ENCODE measurements at places on chromosomes 3 and 15.

- DNase-seq, result no peak
Observed at GRCh38 chr3:178634975-178635374, 98.7 kb downstream of the KCNMB2 start.

DNA sequence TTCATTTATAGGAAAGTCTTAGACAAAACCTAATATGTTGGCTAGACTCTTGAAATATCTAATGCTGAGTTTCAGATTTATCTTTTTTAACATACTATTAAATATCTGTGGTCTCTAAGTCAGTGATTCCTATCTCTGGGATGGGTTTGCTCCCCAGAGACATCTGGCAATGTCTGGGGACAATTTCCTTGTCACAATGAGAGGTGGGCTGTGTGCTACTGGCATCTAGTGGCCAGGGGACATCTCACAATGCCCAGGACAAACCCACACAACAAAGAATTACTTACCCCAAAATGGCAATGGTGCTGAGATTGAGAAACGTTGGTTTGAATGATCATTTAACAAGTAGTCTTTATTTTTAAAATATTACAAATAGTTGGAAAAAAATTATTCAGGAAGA is 602.1 kb downstream of the MAGI1 start:
- peak; percentile 23 for DNase-seq

DNA sequence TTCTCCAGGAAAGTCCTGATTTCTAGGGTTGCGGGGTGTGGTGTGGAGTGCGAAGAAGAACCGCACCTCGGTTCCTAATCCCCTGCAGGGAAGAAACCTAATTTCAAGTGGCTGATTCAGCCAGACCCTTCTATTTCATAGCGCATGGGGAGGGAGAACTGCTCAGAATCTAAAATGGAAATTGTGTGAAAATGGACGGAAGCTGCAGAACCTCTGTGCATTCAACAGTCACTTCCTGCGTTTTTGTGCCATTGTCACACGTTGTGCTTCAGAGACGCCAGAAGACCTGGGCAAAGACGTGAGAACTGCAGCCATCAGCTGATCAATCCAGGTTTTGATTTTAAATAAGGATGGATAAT is 1.2 kb downstream of the SIDT1 start:
- DNase-seq, result no peak

GRCh38 chr3:7382293-7383010 is 521.5 kb downstream of the GRM7 start:
- no peak for DNase-seq

GRCh38 chr15:67472957-67473356 is 48.0 kb upstream of the C15orf61 start:
- DNase-seq, result no peak

- no peak for DNase-seq
Observed at GRCh38 chr3:120442975-120443517, 7.7 kb downstream of the FSTL1 start.

DNA sequence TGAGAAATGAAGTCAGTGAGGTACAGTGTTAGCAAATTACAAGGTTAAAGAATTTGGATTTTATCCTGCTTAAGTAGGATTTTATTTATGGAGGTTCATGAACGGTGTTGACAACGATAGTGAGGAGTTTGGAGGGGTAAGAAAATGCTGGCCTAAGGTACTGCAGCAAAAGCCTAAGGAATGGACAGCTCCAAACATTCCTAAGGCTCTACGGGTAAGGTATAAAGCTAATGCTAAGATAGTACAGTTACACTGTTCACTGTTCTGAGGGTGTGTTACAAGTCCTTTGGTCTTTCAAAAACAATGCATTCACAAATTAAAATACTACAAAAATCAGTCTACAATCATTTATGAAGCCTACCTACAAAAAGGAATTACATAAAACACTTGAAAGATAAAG is 7.3 kb downstream of the MTMR10 start:
- no peak for DNase-seq

DNA sequence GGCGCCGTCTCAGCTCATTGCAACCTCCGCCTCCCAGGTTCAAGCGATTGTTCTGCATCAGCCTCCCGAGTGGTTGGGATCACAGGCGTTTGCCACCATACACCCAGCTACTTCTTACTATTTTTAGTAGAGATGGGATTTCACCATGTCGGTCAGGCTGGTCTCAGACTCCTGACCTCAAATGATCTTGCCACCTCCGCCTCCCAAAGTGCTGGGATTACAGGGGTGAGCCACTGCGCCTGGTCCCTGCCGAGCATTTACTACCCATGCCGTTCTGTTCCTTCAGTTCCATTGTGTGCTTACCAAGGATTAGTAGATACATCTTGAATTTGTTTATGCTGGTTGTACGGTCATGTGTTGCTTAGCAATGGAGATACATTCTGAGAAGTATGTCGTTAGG is 10.3 kb downstream of the CHD2 start:
- no peak for DNase-seq

DNA sequence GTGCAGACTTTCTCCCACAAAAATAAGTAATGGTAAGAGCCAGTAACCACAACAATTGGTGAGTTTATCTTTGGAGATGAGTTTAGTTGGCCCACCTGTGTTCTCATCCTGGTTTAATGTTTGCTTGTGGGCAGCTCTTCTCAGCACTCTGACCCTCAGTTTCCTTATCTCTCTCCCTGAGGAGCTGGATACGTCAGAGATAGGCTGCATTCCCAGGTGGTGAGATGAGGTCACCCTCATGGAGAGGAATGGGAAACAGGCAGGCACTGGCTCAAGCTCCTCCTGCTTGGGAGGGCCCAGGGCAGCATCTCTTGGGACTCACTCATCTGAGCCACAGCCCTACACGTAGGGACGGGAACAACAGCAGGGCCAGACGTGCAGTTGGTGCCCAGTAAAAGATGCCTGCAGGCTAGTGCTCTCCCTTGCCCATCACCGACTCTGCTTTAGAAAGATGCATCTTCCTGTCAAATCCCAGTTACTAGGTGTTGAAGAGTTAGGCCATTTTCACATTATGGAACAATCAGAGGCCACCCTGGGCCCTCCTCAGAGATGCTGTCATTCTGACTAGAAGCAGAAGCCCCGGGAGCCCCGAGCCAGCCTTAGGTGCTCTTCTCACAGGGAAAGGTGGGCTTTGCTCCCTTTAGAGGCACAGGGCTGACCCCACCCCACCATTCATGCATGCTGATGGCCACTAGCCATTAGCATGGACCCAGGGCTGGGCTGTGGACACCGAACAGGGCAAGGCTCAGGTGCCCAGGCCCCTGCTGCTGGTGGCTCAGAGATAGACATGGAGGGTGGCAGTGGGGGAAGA is 59.7 kb downstream of the GRIP2 start:
- DNase-seq, result no peak

Measured in ACHN (cell line).